ENCODE measurements at places on chromosomes 6 and 20.

DNA sequence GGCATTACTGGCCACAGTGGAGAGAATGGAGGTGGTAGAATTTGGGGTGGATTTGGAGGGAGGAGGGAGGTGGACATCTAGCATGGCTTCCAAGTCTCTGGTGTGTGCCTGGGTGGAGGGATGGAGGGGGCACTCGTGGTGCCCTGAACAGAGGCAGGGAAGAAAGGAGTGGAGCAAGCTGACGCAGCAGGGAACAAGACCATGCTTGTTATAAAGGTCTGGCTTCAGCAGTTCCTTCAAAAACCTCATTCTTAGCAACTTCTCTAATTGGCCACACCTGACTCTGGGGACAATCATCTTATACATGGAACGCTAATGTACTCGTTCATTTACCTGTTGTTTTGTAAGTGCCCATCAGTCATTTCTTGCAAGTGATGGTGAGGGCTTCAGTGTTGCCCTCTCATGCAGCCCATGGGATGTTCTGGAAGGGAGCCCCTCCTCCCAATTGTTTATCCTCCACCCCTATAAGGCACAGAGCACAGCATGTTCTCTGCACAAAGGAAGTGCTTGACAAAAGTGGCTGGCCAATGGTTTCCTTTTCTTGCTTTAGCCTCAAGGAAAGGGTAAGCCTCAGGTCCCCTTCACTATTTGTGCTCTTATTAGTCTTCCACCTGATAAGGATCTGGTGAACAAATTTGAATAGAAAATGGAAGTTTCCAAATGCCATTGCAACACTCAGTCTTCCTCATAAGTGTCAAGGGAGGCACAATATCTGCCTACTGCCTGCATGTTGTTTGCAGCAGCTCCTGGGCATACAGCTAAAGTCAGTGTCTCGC is 39.3 kb downstream of the GFOD1 start:
- no peak for DNase-seq

DNA sequence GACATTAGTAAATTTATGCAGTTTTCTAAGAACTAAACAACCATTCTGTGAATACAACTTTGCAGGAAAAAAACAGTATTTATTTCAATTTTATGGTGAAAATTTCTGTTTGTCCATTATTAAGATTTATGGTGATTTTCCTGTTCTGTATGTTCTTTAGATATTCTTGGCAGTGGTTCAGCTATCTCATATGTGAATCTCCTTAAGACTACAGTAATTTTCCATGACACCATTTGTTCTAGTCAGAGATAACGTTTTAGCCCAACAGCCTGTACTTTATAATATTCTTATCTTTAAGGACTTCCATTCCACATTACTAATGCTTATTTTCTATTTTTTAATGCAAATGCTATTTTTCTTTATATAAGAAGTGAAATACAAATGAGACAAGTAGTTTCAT is 504.0 kb downstream of the RFPL4B start:
- no peak for DNase-seq

DNA sequence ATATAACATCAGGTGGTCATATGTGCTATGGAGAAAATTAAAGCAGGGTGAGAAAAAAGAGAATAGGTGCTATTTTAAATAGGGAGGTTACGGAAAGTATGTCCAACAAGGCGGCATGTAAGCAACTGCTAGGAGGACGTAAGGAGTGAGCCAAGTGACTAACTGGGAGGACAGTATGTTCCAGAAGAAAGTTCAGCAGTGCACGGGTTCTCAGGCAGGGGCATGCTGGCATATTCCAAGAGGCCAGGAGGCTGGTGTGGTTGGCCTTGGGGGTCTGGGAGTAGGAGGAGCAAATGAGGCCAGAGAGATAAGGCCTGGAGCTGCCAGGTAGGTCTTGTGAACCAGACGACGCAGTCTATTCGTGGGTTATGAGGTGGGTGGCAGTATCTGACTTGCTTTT is 112.4 kb downstream of the ARMC2 start:
- no peak for DNase-seq

GRCh38 chr20:40100261-40100660 is 588.8 kb downstream of the MAFB start:
- no peak for DNase-seq

GRCh38 chr20:46715292-46715756 is 5.9 kb downstream of the SLC2A10 start:
- no peak for DNase-seq

- no peak for DNase-seq
Measured at GRCh38 chr6:122388945-122389344, 10.5 kb upstream of the HSF2 start.

GRCh38 chr6:154954347-154954746 is 40.8 kb upstream of the TIAM2 start:
- DNase-seq: no peak

DNA sequence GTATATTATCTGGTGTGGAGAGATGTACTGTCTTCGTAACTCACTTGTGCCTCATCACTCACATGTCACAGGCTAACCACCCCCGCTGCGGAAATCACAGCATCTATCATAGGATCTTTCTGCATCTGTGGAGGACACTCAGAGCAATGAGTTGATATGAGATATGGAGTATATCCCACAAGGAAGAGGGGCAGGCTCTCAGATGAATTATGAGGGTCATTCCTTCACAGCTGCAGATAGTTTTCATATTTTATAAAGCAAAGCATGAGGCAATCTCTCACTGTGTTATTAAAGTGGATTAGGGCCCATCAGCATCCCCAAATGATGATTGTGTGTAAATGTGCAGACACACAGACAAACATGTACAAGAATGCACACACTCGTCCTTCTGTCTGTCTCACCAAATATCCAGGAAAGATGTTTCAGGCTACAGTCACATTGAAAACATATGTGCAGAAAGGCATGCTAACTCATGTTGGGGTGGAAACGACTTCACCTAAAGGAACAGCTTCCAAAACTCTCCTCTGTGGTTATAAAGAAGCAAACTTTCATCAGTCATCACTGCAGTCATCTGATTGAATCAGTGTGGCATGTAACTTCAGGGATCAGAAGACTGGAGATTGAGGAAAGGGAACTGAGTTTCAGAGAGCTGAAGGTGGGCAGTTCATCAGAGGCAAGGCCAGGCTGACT is 164.7 kb downstream of the FOXC1 start:
- DNase-seq: no peak

DNA sequence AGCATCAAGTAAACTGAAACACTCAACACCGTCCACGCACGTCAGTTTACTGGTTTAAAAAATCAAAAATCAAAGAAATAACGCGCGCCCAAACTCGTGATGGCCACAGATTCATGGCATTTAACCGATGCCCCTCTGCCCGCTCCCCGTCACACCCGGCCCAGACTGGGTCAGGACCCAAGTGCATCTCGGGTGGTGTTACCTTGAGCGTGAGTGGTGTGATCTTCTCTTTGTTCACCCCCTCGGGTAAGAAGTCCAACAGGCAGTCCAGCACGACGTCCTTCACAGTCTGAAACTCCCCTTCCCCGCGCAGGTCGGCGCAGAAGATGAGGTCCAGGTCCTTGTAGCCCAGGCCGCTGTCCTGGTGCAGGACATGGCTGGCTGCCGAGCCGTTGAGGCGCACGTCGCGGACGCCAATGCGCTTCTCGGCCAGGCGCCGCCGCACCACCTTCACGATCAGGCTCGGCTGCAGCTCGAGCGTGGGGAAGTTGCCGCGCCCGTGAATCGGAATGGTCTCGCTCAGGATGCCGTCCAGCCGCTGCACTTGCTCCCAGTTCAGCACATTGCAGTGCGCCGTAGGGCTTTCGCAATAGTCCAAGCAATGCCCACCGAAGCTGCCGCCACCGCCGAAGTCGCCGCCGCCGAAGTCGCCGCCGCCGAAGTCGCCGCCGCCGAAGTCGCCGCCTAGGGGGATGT is 945 bp downstream of the TENT5A start:
- DNase-seq: peak; percentile 3

- no peak for DNase-seq
Measured at GRCh38 chr20:57157106-57157691, 109.2 kb downstream of the BMP7 start.

DNA sequence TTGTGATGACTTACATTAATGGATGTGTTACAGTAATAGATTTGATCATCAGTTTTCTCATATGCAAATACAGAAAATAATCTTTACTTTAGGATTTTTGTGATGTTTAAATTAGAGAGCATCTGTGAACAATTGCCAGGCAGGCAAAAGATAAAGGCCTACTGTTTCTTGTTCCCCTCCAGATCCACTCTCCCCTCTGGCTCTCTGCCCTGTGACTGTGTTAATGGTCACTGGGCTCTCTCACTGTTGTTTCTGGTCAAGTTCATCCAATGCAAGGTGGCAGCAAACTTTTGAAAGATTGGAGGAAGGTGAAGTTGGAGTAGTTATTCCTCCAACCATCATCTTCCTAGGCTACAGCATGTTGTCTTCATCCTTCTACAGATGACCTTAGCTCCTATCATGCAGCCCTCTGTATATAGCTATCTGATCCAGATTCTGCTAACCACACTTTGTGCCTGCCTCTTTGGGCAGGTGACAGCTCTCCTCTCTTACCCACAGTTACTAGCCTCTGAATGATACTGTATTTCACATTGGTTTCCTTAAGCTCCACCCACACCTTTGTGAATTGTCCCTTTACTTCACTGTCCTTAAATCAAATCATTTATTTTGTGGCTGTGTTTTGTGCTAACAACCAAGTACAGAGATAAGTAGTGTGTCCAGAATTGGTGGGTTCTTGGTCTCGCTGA is 48.9 kb upstream of the ARG1 start:
- DNase-seq: no peak

DNA sequence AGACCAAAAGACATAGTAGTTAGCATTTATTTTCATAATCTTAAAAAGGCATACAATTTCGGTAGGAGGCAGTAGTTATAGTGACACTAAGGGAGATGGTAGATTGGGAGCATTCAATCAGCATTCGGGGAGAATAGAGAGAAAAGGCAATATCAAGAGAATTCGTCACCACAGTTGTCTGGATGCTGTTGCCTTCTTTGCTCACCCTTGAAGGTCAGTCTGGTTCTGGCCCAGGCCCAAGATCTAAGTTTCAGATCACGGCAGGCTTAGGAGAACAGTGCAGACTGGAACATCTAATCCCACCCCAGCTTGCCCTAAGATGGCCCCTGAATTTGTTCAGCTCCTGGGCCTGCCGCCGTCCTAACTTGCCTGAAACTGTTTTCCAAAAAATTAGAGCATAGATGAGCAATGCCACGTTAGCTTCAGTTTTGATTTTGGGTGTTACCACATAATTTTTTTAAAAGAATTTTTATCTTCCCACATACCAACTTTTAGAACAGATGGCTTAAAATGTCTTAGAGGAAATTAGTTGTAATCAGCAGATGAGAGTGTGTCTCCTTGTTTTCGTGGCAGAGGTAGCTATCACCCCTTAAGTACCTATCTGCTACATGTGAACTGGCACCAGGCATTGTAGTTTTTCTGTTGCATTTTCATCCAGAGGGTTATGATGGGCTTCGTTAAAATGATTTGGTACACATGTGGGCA is 8.3 kb upstream of the CEP85L start:
- no peak for DNase-seq

DNA sequence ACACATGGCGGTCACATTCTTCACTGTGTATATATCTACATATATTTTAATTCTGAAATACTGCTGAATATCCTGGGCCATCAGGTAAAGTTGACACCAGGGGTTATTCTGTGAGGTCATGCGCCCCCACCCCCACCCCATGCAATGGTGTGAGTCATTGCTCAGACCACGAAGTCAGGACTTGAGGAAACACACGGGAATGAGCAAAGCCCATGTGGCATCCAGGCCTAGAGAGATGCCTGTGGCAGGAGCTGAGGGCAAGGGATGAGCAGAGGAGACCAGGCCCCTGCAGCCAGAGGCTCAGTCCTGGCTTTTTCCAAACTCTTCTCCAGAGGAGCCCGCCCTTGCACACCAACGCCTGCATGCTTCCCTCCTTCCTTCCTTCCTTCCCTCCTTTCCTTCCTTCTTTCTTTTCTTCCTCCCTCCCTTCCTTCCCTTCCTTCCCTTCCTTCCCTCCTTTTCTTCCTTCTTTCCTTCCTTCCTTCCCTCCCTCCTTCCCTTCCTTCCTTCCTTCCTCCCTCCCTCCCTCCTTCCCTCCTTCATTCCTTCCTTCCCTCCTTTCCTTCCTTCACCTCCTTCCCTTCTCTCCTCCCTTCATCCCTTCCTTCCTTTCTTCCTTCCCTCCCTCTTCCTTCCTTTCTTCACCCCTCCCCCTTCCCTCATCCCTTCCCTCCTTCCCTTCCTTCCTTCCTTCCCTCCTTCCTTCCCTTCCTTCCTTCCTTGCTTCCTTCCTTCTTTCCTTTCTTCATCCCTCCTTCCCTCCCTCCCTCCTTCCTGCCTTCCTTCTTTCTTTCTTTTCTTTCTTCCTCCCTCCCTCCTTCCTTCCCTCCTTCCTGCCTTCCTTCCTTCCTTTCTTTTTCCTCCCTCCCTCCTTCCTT is 72.0 kb upstream of the INSM1 start:
- no peak for DNase-seq

DNA sequence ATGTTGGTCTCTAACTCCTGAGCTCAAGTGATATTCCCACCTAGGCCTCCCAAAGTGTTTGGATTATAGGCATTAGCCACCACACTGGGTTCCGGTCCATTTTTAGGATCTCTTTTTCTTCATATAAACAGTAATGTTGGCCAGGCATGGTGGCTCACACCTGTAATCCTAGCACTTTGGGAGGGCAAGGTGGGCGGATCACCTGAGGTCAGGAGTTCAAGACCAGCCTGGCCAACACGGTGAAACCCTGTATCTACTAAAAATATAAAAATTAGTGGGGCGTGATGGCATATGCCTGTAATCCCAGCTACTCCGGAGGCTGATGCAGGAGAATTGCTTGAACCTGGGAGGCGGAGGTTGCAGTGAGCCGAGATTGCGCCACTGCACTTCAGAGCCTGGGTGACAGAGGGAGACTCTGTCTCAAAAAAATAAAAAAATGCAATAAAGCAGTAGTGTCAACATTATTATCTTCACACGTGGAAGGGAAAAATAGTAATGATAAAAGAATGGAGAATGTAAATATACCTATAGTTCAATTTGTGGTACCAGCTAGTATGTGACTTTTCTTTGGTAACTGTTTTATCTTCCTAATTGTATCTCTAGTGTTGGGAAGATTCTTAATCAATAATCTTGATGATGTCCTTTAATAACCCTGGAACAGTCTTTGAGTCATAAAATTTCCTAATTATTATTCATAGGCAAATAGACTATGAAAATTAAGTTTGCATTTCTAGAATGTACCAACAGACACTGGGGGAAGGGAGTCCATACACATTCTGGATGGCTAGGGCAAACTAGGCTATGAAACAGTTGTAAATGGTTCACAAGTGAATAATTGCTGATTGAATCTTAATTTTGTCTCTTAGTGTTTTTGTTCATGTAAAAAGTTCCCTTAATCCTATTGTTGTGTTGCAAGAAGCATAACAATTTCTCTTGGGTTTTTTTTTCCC is 3.6 kb downstream of the PARD6B start:
- DNase-seq: no peak

- DNase-seq: peak; percentile 17
Measured at GRCh38 chr6:816510-817084, 123.7 kb upstream of the EXOC2 start.

DNA sequence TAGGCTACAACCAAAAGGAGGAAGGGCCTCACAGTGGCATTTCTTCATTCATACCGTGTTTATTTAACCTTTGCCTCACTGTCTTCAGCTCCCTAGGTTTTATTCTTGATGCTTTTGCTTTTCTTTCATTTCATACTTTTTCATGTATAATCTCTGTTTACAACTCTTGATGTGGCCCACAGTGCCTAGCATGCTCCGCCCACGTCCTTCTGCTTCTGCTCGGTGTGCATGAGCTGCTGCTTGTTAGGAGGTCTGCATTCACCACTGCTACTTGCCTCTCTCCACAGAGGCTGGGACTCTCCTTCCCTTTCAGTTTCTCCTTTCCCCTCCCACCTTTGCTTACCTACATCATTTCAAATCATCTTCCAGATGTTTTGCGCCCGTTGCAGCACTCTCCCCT is 147.6 kb downstream of the EYA4 start:
- DNase-seq: no peak

- DNase-seq: peak; percentile 40
Measured at GRCh38 chr6:131519670-131520436, 53.2 kb upstream of the ARG1 start.
